ENCODE measurements at places on chromosomes 13 and 19. TPM values are rescaled to one million over a fixed set of nuclear protein-coding genes. Genes with fewer than 3 reads are reported as not detected.

- DNase-seq: no peak
These were observed 674 bp downstream of the TRPC4 start for GRCh38 chr13:37868691-37869505.

GRCh38 chr13:60577761-60578160 lies 180.7 kb downstream of the TDRD3 start:
- no peak for DNase-seq

DNA sequence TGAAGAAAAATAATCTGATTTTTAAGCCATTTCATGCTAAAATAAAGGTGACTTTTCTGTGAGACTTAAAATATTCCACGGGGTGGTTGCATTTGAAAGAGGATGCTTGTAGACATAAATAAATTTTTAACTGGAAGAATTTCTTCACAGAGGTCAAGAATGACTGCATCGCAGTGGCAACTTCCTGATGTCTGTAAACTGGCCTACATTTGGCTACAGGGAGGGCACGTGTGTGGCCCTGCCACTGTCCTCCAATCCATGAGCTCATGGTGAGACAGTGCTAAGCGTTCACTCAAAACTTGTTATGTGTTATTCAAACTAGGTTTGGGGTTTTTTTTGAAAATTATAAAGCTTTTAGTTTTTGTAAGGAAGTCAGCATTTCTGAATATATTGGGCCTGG lies 1089.3 kb downstream of the EFNB2 start:
- DNase-seq: no peak

DNA sequence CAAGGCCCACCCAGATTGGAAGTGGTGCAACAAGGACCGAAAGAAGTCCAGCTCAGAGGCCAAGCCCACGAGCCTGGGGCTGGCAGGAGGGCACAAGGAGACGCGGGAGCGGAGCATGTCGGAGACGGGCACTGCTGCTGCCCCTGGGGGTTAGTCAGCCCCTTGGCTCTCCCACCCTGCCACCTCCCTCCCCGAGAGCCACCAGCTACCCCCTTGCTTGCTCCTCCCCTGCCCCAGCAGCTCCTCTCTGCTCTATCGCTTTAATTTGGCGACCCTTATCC lies 14.2 kb upstream of the PRR19 start:
- DNase-seq: peak; percentile 84

PSG2 gene
- total RNA-seq: not detected

- DNase-seq: peak; percentile 17
These were observed 793.6 kb downstream of the UQCRFS1 start for GRCh38 chr19:28419312-28419711.

- DNase-seq: no peak
These were observed 356.6 kb downstream of the EFNB2 start for GRCh38 chr13:106178816-106179215.

NMRK2 gene
- not detected for total RNA-seq

GRCh38 chr19:46610851-46611770 lies 10.0 kb downstream of the CALM3 start:
- no peak for DNase-seq

GRCh38 chr13:63843766-63844699 lies 2428.4 kb upstream of the PCDH20 start:
- DNase-seq: no peak

CGB3 gene
- total RNA-seq: not detected

FGF21 gene
- total RNA-seq: not detected

DNA sequence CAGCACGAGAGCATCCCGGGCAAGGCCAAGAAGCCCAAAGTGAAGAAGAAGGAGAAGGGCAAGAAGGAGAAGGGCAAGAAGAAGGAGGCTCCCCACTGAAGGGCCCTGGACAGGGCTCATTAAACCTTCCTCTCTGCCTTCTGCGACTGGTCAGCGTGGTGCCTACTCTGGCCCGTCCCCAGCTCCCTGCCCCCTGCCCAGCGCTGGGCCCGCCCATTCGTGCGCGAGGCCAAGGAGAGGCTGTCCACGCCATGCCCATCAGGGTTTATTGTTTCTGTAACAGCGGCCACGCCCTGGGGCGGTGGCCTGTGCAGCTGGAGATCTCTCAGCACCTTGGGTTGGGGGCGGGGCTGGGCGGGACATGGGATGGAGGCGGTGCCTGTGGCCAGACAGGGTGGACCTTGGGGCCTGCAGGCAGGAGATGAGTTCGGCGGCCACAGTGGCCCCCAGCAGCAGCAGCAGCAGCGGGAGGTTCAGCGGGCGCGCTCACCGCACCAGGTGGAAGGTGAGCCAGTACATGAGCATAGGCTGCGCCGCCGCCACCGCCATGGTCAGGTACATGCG lies 897 bp downstream of the C19orf33 start:
- DNase-seq: no peak

SPHK2 gene
- 4.8 TPM for total RNA-seq
